Activated naive CD4-positive, alpha-beta T cell treated with anti-CD3 and anti-CD28 coated beads for 36 hours (primary cell): ENCODE measurements at places on chromosomes 2 and 18.

DNA sequence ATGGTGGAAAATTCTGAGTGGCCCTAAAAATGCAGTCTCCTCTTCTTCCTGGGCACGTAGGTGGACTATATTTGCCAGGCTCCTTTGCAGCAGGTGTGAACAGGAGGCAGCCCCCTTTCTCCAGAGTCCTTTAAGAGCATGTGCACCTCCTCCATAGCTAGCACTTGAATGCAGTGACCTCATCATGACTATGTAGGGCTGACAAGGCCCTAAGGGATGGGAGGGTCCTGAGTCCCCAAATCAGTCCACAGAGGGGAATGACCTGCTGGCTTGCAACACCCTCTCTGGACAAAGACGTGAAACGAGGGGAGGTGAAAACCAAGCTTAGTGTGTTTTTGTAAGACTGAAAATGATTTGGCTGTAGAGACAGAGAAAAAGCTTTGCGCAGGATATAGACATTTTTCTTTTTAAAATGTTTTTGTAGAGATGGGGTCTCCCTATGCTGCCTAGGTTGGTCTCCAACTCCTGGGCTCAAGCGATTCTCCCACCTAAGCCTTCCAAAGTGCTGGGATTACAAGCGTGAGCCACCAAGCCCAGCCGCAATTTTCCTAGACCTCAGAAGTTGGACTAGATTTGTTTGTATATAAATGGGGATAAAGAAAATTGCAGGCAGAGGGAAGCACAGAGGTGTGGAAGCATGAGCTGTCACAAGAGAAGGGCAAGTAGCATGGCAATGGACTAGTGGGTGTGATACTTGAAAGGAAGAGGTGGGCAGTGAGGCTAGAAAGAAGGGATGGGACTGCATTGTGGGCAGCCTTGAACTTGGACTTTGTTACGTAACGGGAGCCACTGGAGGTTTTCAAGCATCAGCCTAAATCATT lies 28.8 kb downstream of the LONRF2 start:
- no peak for DNase-seq

DNA sequence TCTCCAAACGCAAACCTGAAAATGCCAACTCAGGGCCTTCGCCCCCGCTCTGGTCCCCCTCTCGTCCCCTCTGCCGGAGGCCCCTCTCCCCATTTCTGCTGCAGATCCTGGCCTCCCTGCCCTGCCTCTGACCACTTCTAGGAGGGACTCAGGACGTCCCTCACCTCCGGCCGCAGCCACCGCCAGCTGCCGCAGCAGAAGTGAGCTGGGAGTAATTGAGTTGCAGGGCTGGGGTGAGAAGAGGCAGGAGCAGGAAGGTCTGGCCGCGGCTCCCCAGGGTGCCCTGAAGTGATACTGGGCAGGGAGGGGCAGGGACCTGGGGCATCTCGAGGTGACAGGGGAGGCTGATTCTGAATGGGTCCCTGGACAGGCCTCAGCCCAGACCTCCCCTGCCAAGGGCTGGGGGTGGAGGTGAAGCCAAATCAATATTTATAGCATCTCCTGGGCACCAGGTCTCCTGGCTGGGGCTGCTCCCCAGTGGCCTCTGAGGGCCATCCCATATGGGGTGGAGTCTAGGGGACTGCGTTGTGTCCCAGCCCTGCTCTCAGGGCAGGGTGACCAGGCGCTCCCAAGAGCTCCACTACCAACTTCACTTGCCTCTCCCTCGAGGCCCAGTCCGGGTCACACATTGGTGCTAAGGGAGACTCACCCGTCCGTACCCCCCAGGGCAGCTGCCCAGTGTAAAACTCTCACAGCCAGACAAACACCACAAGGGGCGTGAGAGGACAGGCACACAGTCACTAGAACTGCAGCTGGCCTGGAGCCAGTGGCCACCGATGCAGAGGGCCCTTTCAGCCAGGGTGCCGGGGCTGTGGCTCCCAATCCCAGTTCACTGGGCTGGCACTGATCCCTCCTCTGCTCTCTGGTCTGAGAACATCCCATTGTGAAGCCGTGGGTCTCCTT lies 33.0 kb downstream of the KCNIP3 start:
- DNase-seq, result no peak

- DNase-seq, result no peak
Measured at GRCh38 chr2:135320465-135321355, 210.3 kb downstream of the ZRANB3 start.

GRCh38 chr2:119261493-119262225 lies 38.0 kb downstream of the STEAP3 start:
- DNase-seq, result no peak

GRCh38 chr2:152814475-152815030 lies 96.1 kb downstream of the ARL6IP6 start:
- DNase-seq, result no peak

DNA sequence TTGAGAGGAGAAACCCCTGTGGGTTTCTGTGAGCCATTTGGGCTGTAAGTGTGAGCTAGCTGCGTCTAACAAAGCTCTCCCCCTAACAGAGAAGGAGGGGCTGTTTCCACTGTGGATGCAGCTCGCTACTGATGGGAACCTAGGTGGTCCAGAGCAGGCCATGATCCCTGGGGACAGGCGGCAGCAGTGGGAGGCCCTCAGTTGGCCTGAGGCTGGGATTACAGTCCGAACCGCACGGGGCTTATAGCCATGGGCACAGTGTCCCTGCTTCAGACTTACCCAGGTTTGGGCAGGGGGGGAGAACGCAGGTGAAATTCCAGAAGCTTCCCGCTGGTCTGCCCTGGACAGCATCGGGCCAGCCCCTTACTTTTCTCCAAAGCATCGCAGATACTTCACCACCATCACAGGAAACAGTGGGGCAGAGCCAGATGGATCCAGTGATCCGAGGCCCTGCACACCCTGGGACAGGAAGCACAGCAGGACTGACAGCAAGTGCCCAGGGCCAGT lies 139.4 kb downstream of the SEPTIN10 start:
- DNase-seq, result no peak

DNA sequence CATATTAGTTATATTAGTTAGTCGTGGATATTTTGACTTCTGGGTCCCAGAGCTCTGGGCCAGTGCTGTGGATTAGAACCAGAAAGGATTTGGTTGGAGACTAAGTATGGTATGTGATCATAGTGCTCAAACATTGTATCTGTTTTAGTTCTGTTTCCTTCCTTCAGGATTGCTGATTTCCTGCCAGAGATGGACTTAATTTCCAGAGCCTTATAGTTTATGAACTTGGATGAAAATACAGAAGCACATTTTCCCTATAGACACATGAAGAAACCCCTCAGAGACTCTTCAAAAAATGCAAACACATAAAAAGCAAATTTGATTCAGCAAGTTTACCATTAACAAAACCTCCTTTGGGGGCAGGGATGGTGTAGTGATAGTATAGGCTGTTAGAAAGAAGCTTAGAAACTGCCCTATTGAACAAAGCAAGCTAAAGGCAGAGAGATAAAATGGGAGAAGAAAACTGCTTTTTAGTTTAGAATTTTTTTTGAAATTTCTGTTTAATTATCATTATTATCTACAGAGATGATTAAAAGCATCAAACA lies 88.7 kb upstream of the EFEMP1 start:
- DNase-seq, result no peak

DNA sequence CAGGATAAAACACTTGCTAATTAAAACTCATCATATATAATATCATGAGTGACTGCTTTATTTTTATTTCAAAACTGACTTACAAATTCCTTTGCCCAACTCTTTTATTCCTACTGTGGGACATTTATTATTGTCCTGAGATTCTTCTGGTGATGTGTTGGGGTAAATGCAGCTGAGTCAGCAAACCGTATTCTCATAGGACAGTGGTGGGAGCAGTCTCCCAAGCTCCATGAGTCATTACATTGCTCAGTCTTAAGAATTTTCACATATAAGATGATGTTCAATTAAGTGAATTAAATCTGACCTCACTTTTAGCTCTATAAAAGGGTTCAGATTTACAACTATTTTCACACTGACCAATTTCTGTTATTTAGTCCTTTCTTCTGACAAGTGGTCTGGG lies 1530.7 kb downstream of the LRP1B start:
- DNase-seq, result no peak

DNA sequence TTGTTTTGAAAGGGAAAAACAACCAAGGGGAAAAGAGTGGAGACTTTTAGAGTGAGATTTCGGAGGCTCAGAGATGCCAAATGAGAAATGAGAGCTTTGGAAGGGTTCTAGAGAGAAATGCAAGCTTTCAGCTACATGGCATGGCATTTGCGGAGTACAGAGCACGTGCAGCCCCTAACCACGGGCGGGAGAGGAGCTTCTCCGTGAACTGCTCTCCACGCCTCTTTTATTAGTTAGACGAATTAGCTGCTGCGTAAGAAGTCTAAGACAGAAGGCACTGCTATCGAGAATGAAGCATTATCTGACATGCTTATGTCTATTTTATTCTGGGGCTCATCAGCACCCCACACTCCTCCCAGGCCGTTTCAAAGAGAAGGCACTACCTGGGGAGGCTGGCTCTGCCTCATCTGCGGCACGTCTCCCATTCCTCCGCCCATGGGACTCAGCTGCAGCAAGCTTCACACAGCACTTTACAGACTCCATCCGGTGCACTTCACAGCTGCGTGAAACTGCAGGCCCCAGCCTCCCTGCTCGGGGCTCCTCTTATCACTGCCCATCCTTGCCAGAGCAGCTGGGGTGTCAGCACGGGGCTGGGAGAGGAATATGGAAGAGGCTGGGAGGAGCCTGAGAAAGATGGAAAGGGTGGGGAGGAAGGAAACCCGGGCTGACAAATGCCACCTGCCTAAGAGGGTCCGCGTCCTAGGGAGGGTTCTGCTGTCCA lies 207.3 kb upstream of the APCDD1 start:
- no peak for DNase-seq

GRCh38 chr18:49041435-49042245 lies 90.9 kb upstream of the SMAD7 start:
- peak; percentile 46 for DNase-seq

DNA sequence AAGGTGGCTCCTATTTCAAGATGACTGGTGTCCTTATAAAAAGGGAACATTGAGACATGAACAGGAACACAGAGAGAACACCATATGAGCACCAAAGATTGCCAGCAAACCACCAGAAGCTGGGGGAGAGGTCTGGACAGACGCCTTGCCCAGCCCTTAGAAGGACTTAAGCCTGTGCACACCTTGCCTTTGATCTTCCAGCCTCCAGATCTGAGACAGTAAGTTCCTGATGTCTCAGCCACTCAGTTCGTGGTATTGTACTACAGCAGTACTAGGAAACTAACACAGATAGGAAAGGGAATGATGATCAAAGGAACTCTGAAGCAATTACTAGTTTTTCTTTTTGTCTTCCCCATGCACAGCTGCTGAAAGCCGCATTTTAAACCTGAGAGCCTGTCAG lies 137.3 kb upstream of the FHL2 start:
- DNase-seq, result no peak

DNA sequence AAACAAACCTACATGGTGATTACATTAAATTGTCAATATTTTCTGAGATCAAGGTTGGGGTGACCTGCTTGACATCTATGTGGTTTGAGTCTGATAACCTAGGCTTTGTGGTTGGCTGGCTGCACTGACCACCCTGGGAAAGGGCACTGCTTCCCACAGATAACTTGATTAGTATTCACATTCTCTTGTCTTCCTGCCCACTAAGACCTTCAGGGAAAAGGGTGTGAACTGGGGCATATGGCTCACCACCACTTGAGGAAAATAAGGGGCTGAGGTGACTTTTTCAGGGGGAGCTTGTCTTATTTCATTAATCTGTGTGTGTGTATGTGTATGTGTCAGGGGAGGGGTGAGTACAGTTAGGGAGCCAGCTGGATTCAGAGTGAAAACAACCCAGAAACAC lies 1.5 kb downstream of the SMYD1 start:
- DNase-seq, result no peak

- peak; percentile 83 for DNase-seq
Measured at GRCh38 chr2:3595985-3596384, 1.1 kb downstream of the COLEC11 start.

DNA sequence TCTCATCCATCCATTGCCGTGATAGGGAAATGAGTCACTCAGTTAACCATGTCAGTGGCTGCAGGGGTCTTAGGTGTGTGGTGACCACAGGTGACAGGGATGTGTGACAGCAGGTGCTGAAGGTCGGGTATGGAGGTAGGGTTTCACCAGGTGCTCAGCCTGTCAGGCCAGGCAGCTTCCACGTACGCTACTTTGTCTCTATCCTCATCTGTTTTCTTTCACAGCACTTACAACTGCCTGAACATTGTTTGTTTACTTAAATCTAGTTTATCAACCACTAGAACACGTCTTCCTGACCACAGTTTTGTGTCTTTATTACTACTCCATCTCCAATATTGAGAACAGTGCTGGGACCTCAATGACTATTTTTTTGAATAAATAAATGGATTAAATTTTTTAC lies 11.4 kb upstream of the UXS1 start:
- no peak for DNase-seq

DNA sequence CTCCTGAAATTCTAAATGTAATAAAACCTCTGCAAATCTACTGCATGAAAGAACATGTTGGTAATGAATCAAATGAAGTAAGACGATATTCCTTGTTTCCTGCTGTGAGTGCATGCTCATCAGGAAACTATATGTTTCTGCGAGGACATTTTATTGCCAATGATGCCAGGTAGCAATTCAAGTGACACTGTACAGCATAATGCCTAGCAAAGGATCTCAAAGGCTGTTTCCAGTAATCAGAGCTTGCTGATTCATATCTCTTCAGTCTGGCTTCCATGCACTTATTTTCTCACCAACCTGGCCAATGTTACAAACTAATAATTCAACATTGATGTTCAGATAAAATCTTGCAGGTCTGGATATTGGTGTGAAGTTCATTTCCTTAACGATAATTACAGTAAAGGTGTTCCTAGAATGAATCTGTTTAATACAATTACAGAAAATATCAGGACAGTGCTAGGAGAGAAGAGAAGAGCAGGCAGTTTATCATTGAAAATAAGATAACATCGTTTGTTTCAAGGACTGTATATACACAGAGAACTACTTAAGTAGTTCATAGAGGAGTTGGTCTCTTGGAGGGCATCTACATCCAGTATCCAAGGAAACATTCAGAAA lies 568.5 kb upstream of the SOX11 start:
- no peak for DNase-seq

DNA sequence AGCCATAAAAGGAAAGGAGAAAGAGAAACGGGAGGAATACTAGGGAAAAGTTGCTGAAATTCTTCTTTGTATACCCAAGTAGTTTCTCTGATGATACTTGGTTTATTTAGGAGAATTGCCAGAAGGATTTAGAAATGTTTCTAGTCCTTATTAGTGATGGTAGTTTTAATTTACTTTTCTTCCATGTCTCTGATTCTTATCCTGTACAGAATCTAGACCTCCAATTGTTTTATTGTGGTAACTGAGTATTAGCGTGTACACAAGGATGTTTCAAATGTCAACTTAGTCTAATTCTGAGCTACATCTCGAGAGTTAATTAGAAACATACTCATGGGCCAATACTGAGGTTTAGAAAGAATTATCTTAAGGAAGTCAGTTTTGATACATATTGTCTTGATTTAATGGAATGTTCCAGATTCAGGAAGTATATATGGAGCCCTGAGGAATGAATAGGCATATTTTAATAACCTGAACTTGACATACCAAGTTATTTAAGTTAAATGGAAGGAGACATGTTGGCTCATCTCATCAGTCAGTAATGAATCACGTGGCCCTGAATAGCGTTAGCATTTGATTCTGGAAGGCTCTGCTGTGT lies 219.6 kb downstream of the LTBP1 start:
- no peak for DNase-seq
